Stimulated activated CD8-positive, alpha-beta memory T cell treated with anti-CD3 and anti-CD28 coated beads, Interleukin-12 subunit alpha, Interleukin-12 subunit beta, amount 100 ng/mL, for 4 hours (primary cell): ENCODE measurements at places on chromosomes 12 and 14.

GRCh38 chr14:100146531-100147091 is 12.8 kb downstream of the DEGS2 start:
- DNase-seq, result no peak

- DNase-seq, result no peak
Measured at GRCh38 chr12:88251798-88252197, 109.7 kb downstream of the TMTC3 start.

DNA sequence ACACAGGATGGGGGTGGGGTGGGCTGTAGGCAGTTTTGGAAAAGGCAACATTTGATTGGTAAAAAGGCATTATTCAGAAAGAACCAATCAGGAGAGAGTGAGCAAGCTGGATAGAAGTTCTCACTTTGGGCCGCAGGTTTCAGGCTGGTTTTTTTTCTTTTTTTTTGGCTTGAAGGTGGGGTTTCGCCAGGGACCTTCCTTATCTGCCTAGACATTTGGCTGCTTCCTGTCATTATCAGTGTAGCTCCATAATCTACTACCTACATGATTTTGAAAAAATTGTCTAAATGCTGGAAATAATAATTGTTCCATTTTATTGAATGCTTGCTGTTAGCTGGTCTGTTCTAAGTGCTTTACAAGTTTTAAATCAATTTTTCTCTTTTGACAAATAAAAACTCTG is 649.0 kb downstream of the TMTC2 start:
- no peak for DNase-seq

GRCh38 chr14:61355892-61356325 is 34.5 kb downstream of the PRKCH start:
- no peak for DNase-seq

GRCh38 chr12:32504591-32504990 is 105.2 kb downstream of the FGD4 start:
- no peak for DNase-seq
